ENCODE measurements at places on chromosomes 2 and 18.

DNA sequence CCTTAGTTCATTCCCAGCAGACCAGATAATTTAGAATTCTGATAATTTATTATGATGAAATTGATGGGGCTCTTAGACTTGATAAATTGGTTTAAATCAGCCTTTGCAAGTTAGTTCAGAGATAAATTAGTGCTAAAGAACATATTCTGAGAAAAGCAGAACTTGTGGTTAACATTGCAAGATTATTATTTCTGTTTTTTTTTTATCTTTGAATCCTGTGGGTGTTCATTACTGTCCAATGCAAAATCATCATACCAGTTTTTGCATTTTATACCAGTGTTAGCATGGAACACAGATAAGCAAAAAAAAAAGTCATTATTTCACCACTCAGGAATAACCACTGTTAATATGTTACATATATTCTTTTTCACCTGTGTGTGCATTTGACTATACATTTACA lies 9.1 kb downstream of the SEPTIN2 start:
- DNase-seq: no peak

GRCh38 chr2:190940454-190940853 lies 59.8 kb downstream of the GLS start:
- DNase-seq: no peak

DNA sequence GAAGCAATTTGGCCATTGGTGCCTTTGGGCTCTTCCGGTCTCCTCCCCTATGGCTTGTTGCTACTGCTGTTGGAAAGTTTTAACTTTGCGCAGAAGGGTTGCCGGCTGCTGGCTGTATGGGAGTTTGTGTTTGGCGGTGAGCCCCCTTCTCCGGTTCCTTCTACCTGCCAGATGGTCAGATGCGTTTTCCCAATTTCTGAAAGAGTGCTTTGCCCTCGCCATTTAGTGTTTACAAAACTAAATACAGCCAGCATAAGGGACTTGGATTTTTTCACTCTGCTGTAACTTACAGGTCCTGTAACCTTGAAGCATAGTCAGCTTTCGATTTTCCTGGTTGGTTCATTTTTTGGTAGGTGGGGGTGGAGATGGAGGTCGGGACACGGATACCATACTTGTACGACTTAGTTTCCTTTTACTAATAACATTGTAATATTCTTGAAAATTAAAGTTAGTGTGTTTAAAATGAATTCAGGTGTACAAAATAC lies 604 bp downstream of the COQ10B start:
- no peak for DNase-seq

- DNase-seq: no peak
These were observed 84.1 kb downstream of the CAPN13 start for GRCh38 chr2:30722936-30723725.

DNA sequence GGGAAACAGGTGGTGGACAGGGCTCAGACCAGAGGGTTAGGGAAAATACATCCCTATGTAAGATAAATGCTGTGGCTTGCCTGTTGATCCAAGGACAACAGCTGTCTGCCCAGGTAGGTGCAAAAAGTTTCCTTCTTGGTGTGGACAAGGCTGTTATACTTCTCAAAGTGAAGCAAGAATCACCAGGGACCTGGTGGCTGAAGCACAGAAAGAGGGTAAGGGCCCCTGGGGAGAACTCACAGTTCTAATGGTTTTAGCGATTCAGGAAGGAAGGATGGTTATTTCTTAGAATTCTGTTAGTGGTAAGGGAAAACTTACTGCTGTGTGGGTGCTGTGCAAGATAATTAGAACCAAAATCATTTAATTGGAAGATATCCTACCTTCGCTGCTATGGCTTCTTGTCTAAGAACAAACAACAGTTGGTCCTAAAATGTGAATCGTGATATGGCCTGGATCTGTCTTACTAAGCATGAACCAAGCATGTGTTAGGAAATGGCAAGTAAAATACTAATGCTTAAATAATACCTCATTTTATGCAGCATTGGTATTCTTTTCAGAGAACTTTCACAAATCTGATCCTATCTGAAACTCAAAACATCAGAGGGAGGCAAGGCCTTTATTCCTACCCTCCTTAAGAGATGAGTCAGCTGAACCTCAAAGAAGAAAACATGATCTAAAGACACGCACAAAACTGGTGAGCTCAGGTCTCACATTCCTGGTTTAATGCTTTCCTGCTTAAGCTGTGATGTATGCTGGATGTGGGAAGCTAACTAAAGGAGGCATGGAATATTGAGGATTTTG lies 159.2 kb upstream of the THUMPD2 start:
- DNase-seq: no peak

GRCh38 chr18:76450452-76451395 lies 44.3 kb downstream of the ZNF516 start:
- peak; percentile 5 for DNase-seq

GRCh38 chr2:153819501-153819900 lies 52.2 kb upstream of the GALNT13 start:
- no peak for DNase-seq

GRCh38 chr18:48323151-48323550 lies 86.0 kb downstream of the ZBTB7C start:
- DNase-seq: no peak

- DNase-seq: no peak
These were observed 133.6 kb downstream of the SOCS6 start for GRCh38 chr18:70422391-70422965.

GRCh38 chr18:45554389-45554737 lies 60.9 kb upstream of the SLC14A2 start:
- no peak for DNase-seq

DNA sequence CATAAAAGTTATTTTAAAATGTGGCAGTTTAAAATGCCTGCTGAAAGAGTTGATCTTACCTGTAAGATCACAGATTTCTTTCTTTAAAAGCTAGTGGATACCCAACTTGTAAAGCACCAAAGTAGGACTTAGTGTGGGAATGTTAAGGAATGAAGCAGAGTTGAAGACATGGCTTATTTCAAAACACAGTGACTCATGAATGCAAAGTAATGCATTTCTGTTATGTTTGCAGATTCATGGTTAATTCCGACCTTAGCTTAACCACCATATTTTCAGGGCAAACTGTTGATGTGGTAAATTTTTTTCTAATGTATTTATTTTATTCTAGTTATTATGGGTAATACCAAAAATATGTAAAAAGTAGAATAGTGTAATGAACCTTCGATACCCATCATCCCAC lies 206.8 kb upstream of the FOSL2 start:
- DNase-seq: no peak

- no peak for DNase-seq
These were observed 146.5 kb downstream of the DDX1 start for GRCh38 chr2:15738225-15738546.

DNA sequence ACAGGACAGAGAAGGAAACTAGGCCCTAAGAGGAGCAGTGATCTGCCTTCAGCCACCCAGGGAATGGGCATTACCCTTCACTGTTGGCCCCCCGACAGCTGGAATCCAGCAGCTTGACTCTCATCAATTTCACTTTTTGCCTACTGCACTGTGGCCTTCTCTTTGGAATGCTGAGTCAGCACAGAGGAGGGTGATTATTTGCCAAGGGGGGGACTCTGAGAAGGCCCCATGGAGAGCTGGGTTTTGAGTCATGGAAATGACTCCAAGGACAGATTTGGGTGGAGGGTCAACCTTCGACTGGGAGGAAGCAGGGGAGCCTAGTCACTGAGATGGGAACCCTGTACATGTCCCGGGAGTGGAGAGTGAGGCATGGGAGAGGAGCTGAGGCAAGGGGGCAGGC lies 38.1 kb upstream of the NTSR2 start:
- DNase-seq: no peak

DNA sequence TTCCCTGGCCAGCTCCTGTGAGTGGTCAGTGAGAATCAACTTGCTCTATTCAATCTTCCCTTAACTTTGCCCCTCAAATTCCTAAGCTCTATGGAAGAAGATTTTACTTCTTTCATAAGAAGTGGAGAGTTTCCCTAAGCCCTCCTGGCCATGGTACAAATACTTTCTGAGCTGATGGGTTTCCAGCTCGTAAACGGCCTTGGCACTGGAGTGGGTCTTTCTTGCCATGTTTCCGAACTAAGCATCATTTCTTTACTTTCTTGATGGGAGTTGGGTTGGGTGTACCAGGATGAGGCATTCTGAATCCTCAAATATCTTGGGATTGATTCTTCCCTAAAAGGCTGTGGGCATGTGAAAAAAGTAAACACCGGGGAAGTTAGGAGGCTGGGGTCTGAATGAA lies 72.5 kb downstream of the ACKR3 start:
- DNase-seq: no peak

DNA sequence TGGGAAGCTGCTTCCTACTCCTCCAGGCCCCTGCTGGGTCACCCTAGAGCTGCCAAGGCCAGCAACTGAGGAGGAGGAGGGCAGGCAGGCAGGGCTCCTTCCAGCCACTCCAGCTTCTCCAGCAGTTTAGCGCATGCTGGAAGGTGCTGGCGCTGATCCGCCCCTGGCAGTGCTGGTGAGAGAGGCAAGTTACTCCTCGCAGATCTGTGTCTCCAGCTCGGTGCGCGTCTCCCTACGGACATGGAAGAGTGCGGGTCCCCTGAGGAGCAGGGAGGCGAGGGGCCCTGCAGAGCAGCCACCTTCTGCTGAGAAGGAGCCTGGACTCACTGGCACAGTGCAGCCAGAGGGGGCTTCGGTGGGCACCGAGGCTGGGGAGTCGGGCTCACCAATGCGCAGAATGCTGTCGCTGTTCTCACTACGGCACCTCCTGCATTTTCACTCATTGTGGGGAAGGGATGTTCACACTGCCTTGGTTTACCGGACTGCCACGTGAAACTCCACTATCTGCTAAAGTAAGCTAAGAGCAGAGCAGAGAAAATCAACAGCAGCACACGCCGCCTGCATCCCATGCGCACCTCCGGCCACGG lies 206.0 kb downstream of the HDAC4 start:
- DNase-seq: no peak

DNA sequence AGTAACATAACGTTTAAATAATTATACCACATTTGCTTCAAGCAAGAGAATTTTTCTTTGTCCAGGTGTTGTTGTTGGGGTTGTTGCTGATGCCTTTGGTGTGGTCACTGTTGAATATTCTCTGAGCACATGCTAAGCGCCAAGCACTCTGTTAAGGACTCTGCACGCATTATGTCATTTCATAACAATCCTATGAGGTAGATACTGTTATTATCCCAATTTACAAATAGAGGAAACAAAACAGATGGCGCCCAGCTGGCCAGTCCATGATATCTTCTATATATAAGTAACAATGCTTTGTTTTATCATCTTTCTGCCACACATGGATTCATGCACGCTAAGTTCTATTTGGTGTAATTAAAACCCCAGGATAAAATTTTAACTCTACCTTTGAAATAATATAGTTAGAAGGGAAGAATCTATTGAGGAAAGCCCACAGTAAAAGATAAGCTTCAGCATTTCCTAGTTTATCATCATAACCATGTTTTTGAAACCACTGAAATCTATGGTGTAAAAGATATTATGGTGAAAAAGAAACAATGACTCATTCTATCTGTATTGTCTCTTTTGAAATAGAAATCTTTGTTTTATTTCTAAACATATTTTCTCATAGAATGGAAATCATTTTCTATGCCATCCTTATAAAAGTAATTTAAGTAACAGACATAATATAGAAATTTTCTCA lies 199.7 kb downstream of the PID1 start:
- DNase-seq: no peak

GRCh38 chr2:8154936-8155335 lies 526.9 kb upstream of the ID2 start:
- no peak for DNase-seq

DNA sequence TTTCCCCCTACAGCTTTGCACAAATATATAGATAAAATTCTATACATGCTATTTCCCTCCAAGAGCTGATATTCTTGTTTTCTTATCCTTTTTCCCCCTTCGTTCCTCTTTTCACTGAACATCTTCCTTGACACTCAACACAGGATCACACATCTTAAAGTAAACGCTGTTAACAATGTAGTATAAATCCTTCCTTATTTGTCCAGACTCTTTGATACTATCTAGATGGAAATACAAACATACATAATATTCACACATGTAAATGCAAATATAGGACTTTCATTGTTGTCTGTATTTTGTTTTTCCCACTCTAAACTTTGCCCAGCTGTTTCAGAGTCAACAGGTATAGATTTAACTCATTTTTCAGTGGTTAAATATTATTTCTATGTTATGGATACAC lies 3.0 kb upstream of the TACR1 start:
- no peak for DNase-seq

- no peak for DNase-seq
These were observed 8.9 kb downstream of the PAPOLG start for GRCh38 chr2:60764736-60765534.

- no peak for DNase-seq
These were observed 49.4 kb upstream of the PKDCC start for GRCh38 chr2:41998186-41999127.

- DNase-seq: no peak
These were observed 16.2 kb downstream of the SUCLG1 start for GRCh38 chr2:84442888-84443287.

GRCh38 chr2:33177627-33178026 lies 230.9 kb downstream of the LTBP1 start:
- no peak for DNase-seq

DNA sequence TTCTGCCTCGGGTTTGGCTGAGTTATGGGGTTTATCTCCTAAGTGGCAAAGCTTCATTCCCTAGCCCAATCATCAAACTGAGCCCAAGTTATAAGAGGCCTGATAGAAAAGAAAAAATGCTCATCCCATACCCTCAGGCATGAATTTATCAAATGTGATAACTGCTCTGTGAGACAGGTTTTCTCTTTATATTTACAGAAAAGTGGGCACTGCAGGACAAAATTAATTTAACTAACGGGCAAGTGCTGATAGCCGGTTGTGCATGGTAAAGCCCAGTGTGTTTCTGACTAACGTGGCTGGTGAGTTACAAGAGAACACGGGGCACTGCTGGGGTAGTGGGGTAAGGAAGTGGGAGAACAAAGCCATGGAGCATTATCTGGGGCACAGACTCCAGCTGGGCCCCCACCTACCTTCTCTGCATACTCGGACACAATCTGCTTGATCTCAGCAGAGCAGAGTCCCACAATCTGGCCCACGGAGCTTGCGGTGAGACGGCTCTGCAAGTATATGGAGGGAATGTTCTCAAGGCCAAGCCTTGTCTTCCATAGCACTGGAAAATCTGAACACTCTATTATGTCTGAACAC lies 40.3 kb downstream of the CCDC93 start:
- DNase-seq: no peak

DNA sequence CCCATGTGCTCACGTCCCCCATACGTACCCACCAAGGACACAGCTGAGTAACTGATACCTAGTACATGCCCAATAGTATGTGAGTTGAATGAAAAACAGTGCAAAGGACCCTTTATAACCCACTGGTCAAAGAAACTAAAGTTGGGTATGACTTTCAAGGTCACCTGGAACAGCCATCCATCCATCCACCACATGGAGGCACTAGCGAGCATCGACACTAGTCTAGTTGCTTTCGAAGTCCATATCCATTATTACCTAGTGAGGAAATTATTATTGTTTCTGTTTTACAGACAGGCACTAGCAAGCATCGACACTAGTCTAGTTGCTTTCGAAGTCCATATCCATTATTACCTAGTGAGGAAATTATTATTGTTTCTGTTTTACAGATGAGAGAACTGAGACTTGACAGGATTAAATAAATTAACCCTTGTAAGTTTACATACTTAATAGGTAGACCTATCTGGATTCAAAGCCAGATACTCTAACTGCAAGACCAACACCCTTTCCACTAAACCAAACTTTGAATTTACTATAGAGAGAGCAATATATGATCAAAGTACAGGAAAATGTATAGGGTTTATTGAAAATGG lies 233.7 kb downstream of the METTL4 start:
- no peak for DNase-seq
